DMS 273 treated with DMSO at 0.1 percent for 48 hours (cell line): ENCODE measurements at places on chromosomes 3 and 15.

- DNase-seq, result no peak
Measured at GRCh38 chr3:156763931-156764720, 62.0 kb upstream of the LEKR1 start.

- DNase-seq, result no peak
Measured at GRCh38 chr3:86257955-86258641, 732.9 kb downstream of the VGLL3 start.

DNA sequence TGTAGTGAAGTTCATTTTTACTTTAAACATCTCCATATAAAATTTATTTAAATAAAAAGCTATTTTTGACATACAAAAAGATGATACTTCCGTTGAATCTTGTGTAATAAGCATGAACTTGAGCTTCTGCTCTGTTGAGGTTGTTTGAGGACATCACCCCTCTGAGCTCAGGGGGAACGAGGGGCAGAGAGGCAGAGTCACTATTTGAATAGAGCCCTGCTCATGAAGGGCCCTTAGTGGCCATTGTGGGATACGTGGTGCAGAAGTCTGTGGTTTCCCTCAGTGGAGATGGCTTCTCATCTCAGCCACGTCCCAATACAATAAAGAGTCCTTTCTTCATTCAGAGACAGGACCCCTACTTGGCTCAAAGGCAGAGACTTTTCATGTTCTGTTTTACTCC lies 10.6 kb downstream of the CEMIP start:
- DNase-seq, result no peak

GRCh38 chr3:95438274-95438673 lies 1375.4 kb downstream of the NSUN3 start:
- DNase-seq, result no peak

GRCh38 chr15:81030301-81030750 lies 29.6 kb downstream of the TLNRD1 start:
- DNase-seq, result no peak

GRCh38 chr3:66467996-66468735 lies 32.7 kb downstream of the LRIG1 start:
- DNase-seq, result no peak

DNA sequence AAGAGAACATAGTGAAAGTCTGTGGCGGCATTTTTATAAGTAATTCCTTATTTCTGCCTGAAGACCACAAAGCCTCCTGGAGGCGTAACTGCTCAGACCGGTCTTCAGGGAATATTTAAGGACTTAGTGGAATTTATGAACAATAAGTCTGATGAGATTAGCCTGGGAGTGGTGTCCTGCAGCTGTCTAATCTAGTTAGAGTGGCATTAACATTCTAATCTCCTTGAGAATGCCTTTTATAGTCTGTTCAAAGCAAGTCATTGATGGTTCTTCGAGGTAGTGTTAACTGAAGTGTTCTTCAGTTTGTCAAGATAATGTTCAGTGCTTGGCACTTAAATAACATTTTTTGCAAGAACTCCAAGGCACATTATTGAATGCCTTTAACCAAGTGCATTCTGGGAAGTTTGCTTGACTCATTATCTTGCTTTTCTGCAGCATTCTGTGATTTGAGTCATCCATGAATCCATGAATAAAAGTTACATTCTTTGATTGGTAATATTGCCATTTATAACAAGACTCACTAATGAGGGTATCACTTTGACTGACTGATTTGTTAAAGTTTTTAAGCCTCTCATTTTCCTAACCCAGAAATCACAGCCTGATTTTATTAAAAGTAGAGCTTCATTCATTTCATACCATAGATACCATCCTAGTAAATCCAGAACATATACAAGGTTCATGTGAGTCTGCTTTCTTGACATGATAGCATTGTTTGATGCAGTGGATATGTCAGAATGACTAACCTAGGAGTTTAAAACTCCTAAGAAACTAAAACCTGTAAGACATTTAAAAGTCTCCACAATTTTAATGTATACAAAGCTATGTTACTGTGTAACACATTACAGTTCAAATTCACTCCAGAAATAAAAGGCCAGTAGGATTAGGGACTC lies 12.5 kb downstream of the RBM5 start:
- no peak for DNase-seq

- DNase-seq, result no peak
Measured at GRCh38 chr3:100274361-100274760, 13.6 kb downstream of the TBC1D23 start.

DNA sequence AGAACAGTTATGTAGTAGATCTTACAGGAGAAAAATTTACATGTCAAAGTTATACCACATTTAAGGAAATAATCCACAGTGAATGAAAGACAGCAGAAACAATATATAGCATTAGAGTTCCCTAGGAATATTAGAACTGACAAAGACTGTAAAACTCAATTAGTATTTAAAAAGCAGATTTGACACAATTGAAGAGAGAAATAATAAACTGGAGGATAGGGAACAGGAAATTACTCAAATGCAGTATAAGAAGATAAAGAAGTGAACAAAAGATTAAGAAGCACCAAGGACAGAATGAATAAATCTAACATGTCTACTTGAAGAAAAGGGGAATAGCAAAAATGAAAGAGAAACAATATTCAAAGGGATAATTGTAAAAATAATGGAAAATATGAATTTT lies 132.6 kb upstream of the CHRNA7 start:
- no peak for DNase-seq

DNA sequence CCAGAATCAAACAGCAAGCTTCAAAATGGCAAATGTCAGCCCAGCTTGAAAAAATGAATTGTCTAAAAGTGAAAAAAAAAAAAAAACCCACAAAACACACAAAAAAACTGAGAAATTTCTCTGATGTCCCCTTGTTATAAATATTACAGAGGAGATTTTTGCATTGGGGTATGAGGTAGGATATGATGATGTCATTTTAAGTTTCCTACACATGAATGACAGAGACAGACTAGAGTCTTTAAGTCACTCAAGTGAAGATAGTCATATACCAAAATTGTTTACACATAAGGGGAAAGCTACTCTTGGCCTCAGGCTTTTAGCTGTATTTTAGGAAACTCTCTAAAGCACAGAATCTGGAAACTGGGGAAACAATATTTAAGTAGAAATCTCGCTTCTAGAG lies 32.9 kb downstream of the TIMP4 start:
- DNase-seq, result no peak

GRCh38 chr15:73602992-73603391 lies 30.2 kb downstream of the NPTN start:
- no peak for DNase-seq

GRCh38 chr15:91801836-91802534 lies 51.5 kb upstream of the SLCO3A1 start:
- no peak for DNase-seq

- no peak for DNase-seq
Measured at GRCh38 chr15:94856267-94856854, 625.0 kb downstream of the MCTP2 start.

GRCh38 chr3:156554515-156554841 lies 439 bp downstream of the SSR3 start:
- DNase-seq, result no peak

DNA sequence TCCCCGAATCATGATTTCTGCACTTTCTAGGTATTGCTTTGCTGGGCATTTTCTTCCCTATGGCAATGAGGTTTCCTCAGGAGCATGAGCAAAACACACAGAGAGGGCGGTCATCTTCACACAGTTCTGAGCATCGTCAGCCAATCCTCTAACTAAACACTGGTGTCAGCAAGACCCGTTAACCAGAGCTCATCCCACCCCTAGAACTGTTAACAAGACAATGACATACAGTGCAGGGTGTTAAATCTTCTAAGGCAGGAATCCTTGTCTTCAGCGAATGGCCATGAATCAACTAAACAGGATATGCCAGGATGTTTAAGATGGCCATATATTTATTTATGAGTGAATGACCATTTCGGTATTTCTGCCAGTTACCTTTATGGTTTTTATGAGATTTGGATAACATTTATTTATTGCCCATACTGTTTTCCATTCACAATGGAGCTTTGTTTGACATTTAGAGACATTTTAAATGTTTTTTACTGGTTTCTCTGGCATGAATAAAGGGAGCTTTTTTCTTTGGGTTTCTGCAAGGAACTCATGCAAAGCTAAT lies 411.5 kb upstream of the PROK2 start:
- no peak for DNase-seq

- DNase-seq, result no peak
Measured at GRCh38 chr15:66072616-66073361, 180.8 kb downstream of the MEGF11 start.

- DNase-seq, result no peak
Measured at GRCh38 chr3:52270252-52270754, 8.1 kb downstream of the WDR82 start.

DNA sequence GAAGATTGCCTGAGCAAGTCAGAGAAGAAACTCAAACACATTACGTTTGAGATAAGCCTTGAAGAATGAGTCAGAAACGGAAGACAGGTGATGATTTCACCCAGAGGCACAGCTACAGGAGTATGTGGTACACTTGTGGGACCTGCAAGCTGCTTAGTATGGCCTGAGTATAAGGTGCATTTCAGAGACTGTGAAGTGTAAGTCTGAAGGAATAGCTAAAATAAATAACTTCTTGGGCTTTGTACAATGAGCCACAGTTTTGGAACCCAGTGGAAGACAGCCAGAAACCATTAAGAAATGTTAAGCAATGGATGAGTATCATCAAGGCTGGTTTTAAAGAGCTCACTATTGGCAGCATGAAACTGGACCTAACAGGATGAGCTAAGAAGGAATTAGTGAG lies 826.2 kb downstream of the ROBO1 start:
- no peak for DNase-seq

- DNase-seq, result no peak
Measured at GRCh38 chr3:186406669-186407635, 44.9 kb upstream of the DGKG start.

DNA sequence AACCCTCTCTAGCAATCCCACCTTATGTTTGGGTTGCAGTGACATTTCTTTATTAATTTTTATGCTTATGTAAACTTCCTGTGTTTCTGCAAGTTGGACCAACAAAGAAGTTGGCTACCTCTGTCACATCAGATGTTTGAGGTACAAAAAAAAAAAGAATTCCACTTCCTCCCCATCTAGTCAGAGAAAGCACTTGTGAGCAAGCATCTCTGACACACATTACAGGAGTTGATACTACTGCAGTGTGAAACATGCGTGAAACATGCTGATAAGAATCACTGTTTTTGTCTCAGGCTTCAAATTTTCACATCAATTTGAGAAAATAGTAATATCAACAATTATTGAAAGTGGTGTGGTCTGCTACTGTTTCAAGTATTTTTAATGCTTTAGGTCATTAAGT lies 1.3 kb downstream of the SCAANT1 start:
- no peak for DNase-seq

- peak; percentile 8 for DNase-seq
Measured at GRCh38 chr15:35000511-35000910, 12.4 kb upstream of the ZNF770 start.

DNA sequence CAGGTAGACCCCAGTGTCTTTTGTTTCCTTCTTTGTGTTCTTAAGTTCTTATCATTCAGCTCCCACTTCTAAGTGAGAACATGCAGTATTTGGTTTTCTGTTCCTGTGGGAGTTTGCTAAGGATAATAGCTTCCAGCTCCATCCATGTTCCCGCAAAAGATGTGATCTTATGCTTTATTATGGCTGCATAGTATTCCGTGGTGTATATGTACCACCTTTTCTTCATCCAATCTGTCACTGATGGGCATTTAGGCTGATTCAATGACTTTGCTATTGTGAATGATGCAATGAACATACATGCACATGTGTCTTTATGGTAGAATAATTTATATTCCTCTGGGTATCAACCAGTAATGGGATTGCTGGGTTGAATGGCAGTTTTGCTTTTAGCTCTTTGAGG lies 24.4 kb downstream of the MCCC1 start:
- no peak for DNase-seq
